Adrenal gland (tissue), 19 donors: ENCODE measurements at places on chromosomes 5 and 9. TPM values are rescaled to one million over a fixed set of nuclear protein-coding genes. Genes with fewer than 3 reads are reported as not detected.

The GARIN3 gene
- total RNA-seq: not detected

The GRIN1 gene
- total RNA-seq: not detected

The PHF24 gene
- total RNA-seq: 0.68 TPM

The IFNA13 gene
- total RNA-seq: not detected

The DBH gene
- 11.5 TPM for total RNA-seq

DNA sequence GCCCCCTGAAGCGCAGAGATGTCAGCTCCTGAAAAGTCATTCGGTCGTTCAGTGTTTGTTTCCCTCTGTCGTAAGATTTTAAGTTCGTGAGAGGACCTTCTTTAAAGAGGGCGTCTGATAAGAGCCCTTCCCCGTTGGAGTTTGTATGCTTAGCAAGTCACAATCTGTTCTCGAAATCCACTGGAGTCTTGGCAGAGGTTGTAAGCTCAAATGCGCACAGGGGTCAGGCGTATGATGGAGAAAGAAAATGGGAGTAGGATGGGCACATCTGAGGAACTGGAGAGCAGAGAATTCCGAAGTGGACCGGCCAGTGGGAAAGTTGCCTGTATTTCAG, 710 bp downstream of the HSD17B4 start:
- H3K27ac ChIP-seq: peak overlapping the region; percentile 89
- H3K4me1 ChIP-seq: peaks cover 9% of the 10 kb centered on the region
- H3K36me3 ChIP-seq: no peaks in the 10 kb centered on the region
- no peak for DNase-seq

- no peak overlapping the region for H3K27ac ChIP-seq
- peak; percentile 8 for DNase-seq
- no peaks in the 10 kb centered on the region for H3K4me1 ChIP-seq
- H3K4me3 ChIP-seq: no peak overlapping the region
Observed at GRCh38 chr9:134551644-134552348, 89.8 kb upstream of the COL5A1 start.

DNA sequence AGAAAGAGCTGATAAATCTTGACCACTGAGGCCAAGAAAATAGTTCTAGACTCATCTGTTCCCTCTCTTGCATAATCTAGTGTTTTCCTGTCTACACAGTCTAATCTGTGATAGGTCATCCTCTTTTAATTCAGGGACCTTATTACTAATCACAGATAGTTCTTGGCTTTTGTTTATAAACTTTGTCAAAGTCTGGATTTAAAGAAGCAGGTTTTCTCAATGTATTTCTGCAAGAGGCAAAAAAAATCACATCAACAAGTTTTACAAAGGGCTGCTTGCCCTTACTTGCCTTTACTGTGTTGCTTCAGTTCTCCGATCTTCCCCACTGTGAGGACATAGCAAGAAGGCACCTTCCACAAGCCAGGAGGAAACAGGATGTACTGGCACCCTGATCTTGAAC, 43.9 kb upstream of the MTAP start:
- no peak overlapping the region for H3K4me3 ChIP-seq
- H3K4me1 ChIP-seq: no peaks in the 10 kb centered on the region
- H3K27ac ChIP-seq: no peak overlapping the region
- H3K36me3 ChIP-seq: no peaks in the 10 kb centered on the region
- DNase-seq: no peak
- H3K27me3 ChIP-seq: peaks cover 8% of the 10 kb centered on the region

DNA sequence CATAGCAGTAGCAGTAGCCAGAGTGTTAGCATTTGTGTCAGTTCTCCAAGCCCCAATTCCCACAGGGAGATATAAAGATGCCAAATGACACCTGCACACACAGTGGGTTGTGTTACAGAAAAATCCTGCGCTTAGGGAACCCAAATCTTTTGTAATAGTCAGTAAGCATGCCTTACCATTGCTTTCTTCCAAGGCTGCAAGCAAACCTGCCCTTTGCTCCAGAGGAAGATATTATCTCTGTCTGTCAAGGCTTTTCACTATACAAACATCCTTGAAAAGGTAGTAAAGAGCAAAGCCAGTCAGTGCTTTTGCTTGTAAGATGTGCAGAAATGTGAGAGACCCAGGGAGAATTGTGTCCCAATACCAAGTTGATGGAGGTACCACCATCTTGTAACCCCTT, 2.9 kb downstream of the ANKDD1B start:
- H3K36me3 ChIP-seq: no peaks in the 10 kb centered on the region
- H3K4me3 ChIP-seq: no peak overlapping the region
- no peaks in the 10 kb centered on the region for H3K27me3 ChIP-seq
- no peak for DNase-seq
- H3K4me1 ChIP-seq: no peaks in the 10 kb centered on the region

DNA sequence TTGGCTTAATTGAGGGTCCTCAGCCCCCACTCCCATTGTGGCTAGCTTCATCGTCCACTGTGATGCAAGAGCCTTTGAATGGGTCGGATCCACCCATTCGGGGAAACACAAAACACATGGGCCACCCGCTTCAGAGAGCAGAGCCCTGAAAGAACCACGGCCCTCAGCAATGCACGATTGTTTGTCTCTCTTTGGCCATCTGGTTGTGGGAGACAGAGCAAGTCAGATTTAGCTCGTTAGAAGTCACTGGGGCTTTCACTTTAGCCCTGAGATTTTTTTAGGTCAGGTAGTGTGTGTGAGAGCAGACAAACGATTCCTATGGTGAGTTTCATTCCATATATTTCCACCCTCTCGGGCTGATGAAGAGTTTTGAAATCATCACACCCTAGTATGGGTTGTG, 12.9 kb upstream of the COL15A1 start:
- H3K4me3 ChIP-seq: no peak overlapping the region
- H3K27ac ChIP-seq: peak overlapping the region; percentile 85
- no peaks in the 10 kb centered on the region for H3K27me3 ChIP-seq
- peaks cover 18% of the 10 kb centered on the region for H3K4me1 ChIP-seq
- DNase-seq: no peak

GRCh38 chr5:94674490-94675382, 56.3 kb downstream of the SLF1 start:
- H3K27me3 ChIP-seq: no peaks in the 10 kb centered on the region
- H3K36me3 ChIP-seq: no peaks in the 10 kb centered on the region
- DNase-seq: no peak
- no peak overlapping the region for H3K4me3 ChIP-seq
- no peaks in the 10 kb centered on the region for H3K4me1 ChIP-seq

DNA sequence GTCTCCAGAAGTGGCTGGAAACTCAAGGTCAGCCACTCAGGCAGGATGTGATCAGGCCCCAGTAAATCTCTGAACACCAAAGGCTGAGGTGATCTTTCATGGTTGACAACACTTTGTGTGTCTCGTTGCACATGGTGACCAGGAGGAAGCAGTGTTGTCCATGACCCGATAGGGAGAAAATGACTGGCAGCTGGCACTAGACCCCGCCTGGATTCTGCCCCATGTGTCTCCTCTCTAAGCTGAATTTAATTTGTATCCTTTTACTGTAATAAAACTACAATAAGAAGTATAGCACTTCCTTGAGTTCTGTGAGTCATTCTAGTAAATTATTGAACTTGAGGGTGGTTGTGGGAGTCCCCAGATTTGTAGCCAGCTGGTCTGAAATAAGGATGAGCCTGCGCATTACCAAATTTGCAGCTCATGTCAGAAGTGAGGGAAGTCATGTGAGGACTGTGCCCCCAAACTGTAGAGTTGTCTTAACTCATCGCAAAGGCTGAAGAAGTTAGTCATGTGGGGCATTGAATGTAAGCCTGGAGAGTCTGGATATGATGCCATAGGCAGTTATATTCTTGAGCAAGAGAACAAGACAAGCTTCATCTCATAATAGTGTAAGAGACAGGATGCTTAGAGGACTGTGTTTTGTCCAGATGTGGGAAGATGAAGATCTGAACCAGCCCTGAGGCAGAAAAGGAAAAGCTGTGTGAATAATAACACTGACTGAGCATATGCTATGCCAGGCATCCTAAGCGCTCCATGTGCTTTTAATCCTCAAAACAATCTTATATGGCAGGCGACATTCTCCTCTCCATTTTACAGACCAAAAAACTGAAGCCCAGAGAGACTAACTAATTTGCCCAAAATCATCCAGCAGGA, 55.9 kb downstream of the TMEM215 start:
- H3K36me3 ChIP-seq: no peaks in the 10 kb centered on the region
- no peaks in the 10 kb centered on the region for H3K4me1 ChIP-seq
- H3K4me3 ChIP-seq: no peak overlapping the region
- H3K27ac ChIP-seq: no peak overlapping the region

- no peak overlapping the region for H3K27ac ChIP-seq
- H3K36me3 ChIP-seq: no peaks in the 10 kb centered on the region
- DNase-seq: no peak
- no peaks in the 10 kb centered on the region for H3K27me3 ChIP-seq
Observed at GRCh38 chr9:38372762-38373619, 19.5 kb upstream of the ALDH1B1 start.

- no peaks in the 10 kb centered on the region for H3K36me3 ChIP-seq
- peaks cover 7% of the 10 kb centered on the region for H3K4me1 ChIP-seq
- DNase-seq: no peak
- H3K4me3 ChIP-seq: no peak overlapping the region
- no peak overlapping the region for H3K27ac ChIP-seq
Observed at GRCh38 chr9:122377241-122378164, 6.7 kb downstream of the PTGS1 start.

DNA sequence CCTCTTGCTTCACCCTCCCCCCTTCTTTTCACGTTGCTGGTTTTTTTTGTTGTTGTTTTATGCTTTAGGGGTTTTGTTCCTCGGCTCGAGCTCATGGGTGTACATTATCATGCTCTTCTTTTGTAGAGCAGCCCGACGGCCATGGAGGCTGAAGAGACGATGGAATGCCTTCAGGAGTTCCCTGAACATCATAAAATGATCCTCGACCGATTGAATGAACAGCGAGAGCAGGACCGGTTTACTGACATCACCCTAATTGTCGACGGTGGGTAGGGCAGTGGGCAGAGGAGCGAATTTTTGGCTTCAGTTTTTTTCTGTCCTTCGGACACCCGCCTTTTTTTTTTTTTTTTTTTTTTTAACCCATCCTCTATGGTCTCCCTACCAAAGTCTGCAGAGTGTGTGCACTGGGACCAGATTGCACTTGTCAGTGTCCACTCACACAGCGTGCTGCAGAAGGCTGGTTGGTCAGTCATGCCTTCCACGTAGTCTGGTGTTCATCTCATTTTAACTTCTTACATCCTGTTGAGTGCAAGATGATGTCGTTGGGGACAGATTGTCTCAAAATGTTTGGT, 1.3 kb downstream of the ZNF131 start:
- DNase-seq: peak; percentile 41
- peaks cover 39% of the 10 kb centered on the region for H3K4me1 ChIP-seq
- H3K27ac ChIP-seq: peak overlapping the region; percentile 100
- H3K27me3 ChIP-seq: no peaks in the 10 kb centered on the region
- H3K36me3 ChIP-seq: no peaks in the 10 kb centered on the region

DNA sequence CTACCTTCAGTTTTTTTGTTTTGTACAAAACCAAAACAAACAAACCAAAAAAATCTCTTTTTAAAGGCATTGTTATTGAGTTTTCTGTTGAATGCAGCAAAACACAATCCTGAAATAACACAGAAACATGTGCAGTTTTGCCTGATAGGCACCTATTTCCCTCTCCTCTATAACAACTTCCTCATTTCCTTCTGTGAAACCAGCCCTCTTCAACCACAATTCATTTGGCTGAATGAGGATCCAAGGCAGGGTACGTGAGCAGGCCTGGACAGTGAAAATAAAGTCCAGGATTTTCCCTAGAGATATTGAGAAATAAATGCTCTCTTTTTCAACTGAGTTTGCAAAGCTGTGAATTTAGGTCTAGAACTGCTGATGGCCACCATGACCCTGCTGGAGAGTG, 134.8 kb upstream of the LARP1 start:
- DNase-seq: no peak
- no peaks in the 10 kb centered on the region for H3K36me3 ChIP-seq
- H3K4me1 ChIP-seq: no peaks in the 10 kb centered on the region
- H3K27ac ChIP-seq: no peak overlapping the region
- H3K27me3 ChIP-seq: no peaks in the 10 kb centered on the region

DNA sequence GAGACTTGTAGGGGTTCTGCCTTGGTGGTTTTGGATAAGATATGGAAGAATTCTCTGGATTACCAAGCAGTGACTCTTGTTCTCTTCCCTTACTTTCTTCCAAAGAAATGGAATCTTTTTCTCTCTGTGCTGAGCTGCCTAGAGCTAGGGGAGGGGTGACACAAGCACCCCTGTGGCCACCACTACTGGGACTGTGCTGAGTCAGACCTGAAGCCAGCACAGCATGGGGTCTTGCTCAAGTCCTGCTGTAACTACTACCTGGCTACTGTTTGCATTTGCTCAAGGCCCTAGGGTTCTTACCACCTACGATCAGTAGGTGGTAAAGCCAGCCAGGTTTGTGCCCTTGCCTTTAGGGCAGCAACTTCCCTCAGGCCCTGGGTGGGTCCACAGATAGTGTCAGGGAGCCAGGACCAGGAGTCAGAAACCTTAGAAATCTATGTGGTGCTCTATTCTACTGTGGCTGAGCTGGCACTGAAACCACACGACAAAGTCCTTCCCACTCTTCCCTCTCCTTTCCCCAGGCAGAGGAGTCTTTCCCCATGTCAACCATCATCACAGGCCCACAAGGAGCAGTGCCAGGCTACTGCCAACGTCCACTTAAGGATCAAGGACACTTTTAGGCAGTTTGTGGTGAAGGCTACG, 53.8 kb downstream of the SREK1 start:
- DNase-seq: no peak
- no peak overlapping the region for H3K4me3 ChIP-seq
- H3K4me1 ChIP-seq: no peaks in the 10 kb centered on the region
- H3K27me3 ChIP-seq: no peaks in the 10 kb centered on the region

DNA sequence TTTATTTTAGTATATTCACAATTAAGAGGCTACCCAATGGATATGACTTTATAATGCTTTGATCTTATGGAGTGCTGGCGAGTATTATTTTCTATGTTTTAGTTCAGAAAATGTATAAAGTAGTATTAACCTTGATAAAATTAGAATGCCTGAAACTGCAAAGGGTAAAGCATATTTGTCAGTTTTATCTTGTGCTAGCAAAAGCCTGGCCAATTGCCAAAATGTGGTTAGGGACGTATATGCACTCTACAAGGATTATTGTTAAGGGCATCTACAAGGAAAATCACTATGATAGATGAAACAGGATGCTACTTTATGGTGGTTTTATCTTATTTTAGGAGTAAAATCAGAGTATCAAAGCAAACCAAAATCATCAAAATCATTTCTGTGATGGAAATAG, 281.7 kb downstream of the CCDC171 start:
- H3K27ac ChIP-seq: no peak overlapping the region
- no peaks in the 10 kb centered on the region for H3K36me3 ChIP-seq
- DNase-seq: no peak
